RWPE2 (cell line): ENCODE measurements at places on chromosomes 4 and X.

DNA sequence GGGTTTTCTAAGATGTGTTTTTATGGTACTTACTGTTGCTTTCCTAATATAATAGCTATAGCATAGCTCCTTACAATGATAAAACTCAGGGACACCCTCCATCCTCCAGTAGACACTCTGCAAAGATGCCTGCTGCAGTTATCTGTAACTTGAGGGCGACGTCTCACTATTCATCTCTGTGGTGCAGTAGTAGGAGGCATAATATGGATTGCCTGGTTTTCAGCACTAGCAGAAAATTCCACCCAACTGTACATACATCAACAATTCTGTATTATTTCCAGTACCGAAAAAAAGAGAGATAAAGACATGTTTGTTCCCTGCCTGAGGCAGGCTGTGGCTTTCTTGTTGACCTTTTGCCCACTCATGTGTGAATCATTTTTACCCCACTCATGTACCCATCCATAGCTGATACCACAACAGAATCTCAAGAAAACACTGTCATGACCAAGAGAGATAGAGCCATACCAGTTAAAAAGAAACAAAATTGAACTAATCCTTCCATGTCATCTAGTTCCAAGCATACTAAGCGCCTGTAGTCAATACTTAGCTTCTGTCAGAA, 220.1 kb downstream of the RAB28 start:
- DNase-seq, result no peak

DNA sequence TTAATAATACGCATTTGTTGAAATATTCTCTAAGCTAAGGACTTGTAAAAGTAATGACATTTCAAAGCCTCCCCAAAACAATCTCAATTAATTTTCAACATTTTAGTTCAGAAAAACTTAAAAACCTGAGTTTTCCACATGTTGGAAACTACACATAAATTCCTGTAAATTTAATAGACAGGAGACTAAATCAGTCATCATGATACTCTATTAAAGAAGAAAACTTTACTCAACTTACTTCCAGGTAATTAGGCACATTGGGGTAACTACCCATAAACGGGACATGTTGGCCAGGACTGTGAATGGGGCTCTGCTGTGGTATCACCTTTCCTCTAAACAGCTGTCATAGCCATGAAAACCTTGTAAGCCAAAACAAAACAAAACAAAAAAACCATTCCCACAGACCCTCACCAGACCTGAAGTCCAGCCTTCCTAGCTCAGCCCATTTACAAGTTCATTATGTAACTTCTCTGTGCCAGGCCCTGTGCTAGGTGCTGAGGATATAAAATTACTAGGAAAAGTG, 96.4 kb upstream of the SMIM10 start:
- DNase-seq, result no peak

GRCh38 chr4:79757600-79757999, 315.4 kb downstream of the ANTXR2 start:
- no peak for DNase-seq

DNA sequence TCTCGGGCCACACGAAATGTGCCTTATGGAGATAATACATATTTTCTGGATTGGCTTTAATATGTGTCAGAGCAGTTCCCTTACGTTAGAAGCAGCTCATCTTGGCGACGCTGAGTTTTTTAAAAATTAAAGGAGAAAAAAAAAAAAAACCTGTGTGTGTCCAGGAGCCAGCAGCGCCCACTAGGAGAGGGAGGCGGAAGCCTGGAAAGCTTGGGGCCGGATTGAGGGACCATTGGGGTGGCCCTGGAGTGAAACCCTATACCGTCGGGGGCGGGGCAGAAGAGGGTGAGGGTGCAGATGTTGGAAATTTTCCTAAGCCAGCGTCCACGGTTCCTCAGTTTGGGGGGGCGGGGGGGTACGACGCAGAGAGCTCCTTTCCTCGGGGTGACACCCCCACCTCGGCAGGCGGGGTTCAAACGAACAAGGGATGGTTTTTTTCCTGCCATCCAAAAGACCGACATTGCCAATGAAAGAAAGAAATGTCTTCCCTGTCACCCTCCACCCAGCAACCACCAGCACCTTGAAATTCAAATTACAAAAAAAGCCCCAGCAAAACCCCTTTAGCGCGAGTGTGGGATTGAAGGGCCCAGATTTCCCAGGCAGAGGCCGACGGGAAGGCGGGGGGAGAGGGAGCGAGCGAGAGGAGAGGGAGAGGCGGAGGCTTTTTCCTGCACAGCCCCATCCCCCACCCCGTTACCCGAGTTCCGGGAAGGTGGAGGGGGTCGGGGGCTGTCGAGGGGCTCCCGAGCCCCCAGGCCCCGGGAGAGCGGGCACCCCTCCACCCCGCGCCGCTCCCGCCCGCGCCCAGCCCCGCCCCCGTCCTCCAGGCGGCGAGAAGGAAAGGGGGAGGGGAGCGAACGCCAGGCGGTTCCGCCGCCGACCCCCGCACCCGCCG, 859 bp downstream of the SMARCA1 start:
- peak; percentile 62 for DNase-seq

DNA sequence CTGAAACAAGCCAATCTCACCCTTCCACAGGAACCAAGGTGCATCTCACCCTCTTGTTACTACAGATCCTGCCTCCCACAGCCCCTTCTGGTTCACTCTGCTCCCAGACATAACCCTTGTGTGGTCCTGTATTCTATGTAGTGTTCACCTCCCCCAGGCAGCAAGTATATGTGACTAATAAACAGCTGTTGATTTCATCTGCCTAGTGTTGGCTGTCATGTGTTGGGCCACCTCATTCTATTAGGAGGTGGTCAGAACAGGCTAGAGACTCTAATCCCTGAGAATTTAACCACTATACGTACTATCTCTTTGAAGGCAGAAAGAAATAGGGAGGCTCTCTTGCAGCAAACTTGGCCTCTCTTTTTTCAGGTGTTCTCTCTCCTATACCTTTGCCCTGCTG, 134.3 kb upstream of the RPL34 start:
- DNase-seq, result no peak

DNA sequence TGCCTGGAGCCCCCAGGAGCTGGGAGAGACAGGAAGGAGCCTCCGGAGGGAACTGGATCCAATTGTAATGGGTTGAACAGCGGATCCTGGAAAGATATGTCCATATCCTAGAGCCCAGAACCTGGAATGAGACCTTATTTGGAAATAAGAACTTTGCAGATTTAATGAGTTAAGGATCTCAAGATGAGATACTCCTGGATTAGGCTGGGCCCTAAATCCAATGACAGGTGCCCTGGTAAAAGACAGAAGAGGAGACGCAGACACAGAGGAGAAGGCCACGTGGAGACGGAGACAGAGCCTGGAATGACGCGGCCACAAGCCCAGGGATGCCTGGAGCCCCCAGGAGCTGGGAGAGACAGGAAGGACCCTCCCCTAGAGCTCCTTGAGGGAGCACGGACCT, 34.1 kb downstream of the P2RY8 start:
- DNase-seq, result no peak

DNA sequence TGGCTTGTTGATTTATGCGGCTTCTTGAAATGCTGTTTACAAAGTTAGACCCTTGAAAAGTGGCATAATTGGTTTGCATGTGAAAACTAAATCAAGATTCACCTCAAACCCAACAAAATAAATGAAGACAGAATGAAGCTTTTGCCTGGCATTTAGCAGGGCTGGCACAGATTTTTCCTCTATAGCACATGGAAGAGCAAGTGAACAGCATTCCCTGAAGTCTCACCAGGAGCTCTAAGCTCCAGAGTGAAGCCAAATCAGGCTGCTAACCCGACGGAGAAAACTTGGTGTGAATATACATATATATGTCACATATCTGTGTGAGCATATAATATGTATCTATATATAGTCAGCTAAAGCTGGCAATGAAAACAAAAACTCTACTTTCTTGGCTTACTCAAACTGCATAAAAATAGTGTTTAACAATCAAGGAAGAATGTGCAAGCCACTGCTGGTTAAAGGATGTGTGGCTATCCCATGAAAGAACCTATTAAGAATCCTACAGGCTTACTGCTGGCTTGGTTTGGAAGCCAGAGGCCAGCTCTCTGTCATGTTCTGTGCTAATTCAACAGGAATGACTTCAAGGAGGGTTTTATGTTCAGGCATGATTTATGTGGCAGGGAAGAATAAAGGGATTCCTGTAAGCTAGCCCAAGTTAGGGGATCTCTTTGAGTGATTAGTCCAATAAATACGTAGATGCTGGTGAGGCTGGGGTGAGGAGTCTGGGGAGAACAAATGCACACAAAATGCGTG, 69.9 kb downstream of the MFAP3L start:
- DNase-seq, result no peak

GRCh38 chr4:179762840-179763239, 2320.6 kb upstream of the AGA start:
- no peak for DNase-seq

- DNase-seq, result no peak
Measured at GRCh38 chr4:144463896-144464295, 182.1 kb upstream of the HHIP start.

DNA sequence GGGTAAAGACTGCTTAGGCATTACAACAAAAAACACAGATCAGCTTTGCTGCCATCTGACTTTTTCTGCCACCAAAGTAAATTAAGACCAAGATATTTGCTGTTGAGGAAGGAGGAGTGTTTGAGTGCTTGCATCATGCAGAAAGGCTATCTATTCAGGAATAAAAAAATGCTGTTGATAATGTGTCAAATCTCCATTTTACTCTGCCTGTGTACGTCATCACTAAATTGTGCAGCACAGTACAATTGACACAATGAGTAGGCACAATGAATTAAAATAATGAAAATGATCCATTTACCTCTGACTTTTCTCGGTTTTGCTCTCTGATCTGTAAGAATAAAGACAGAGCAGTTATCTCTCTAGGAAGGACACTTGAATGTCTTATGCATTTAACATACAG, 56.3 kb downstream of the NKX6-1 start:
- no peak for DNase-seq

GRCh38 chr4:16572631-16573030, 325.8 kb downstream of the LDB2 start:
- no peak for DNase-seq

GRCh38 chr4:186746581-186746980, 22.9 kb upstream of the FAT1 start:
- no peak for DNase-seq

DNA sequence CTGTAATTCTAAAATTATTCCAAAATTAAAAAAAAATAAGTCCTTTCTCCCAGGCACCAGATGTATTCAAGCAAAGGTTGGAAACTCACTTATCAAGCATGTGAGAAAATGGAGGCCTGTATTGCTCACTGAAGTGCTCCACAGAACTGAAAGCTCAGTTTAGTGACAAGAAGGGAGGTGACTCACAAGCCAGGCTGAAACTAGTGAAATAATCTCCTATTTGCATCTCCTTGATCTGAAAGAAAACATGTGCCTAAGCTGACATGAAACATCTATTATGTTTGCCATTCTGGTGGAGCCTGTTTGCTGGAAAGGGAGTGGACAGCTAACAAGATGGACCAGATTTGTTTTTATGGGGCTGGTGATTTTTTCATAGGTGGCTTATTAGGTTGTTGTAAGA, 54.0 kb upstream of the AMELX start:
- no peak for DNase-seq

DNA sequence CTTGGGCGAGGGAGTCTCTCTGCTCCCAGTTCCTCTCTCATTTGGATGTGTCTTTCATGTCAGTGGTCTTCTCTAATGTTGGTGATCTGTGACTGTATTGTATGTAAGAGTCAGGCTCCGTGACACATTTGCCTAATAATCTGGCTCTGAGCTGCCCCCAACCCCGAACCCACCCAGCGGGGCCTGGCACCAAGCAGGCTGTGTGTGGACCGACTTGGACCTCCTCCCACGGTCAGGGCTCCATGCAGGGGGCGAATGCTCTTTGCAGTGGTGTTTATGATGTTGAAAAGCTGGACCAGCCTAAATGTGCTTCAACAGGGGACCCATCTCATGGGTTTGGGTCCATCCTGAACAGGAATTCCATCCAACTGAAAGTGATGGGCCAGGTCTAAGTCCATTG, 47.0 kb upstream of the ADRA2C start:
- no peak for DNase-seq

- no peak for DNase-seq
Measured at GRCh38 chrX:45758319-45758718, 557.6 kb upstream of the DIPK2B start.

DNA sequence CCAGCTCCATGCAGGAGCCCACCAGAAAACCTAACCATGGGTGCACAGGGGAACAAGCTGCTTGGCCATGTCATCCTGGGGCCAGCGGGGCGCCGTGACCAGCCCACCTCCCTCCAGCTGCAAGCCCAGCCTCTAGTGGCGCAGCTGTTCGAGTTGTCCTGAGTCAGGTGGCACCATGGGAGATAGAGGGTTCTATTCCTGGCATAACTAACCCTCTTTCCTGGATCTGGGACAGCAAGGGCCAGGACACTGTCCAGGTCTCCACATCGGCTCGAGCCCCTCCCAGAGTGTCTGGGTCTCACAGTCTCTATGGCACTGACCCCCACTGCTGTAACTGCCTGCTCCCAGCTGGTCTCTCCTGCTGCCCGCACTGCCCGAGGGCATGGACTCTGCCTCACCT, 16.7 kb downstream of the ABLIM2 start:
- no peak for DNase-seq

DNA sequence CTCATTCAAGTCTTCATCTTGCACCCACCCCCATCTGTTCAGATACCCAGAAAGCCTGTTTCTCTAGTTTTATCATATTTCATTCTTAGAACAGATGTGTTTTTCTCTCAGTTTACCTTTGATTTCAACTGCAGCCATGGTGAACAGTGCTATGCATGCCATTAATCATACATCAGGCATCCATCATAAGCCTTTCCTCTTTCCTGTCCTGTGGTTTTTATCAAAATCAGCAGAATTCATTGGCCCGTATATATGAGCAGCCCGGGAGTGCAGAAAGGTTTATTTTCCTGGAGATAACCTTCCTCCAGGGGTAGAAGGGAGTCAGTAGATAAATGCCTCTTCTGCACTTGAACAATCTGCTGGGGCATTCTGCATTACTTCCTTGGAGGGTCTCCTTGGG, 65.7 kb downstream of the IL21 start:
- DNase-seq, result no peak

DNA sequence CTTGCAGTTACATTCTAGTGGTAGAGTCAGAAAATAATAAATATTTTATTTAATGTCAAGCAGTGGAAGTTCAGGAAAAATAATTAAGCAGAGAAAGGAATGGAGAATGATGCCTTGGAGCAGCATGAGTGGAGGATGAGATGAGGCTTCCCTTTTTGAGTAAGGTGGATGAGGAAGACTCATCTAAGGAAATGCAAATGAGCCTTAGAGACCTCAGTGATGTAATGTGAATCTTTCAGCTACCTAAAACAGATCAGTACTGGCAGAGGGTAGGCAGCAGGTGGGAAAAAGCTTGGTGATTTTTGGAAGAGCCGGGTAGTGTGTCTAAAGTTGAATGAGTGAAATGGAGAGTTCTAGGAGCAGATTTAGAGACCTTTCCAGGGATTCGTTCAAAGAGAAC, 118.2 kb downstream of the GRID2 start:
- DNase-seq, result no peak
